ENCODE measurements at places on chromosomes 5 and 9.

GRCh38 chr5:15501091-15501791 is 1.3 kb downstream of the FBXL7 start:
- DNase-seq = no peak

- no peak for DNase-seq
Observed at GRCh38 chr5:79258801-79259200, 22.9 kb downstream of the JMY start.

GRCh38 chr9:135095470-135096407 is 8.3 kb downstream of the OLFM1 start:
- DNase-seq = no peak

DNA sequence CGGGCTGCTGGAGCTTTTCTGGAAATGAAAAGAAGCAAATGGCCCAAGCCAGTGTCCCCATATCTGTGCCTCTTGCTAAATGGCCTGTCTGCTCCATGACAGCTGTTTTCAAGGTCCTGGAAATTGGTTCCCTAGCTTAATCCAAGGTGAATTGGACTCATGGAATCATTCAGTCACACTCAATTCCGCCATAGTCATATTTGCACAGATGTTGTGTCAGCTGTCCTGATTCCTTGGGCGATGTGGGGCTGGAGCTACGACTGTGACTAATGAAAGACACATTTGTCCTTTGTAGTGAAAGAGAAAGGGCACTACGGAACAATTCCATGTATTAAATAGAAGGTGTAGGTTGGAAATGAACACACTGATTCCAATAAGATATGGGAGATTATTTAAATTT is 102.9 kb upstream of the MEGF10 start:
- no peak for DNase-seq

- no peak for DNase-seq
Observed at GRCh38 chr5:123478546-123478945, 33.4 kb upstream of the CSNK1G3 start.

DNA sequence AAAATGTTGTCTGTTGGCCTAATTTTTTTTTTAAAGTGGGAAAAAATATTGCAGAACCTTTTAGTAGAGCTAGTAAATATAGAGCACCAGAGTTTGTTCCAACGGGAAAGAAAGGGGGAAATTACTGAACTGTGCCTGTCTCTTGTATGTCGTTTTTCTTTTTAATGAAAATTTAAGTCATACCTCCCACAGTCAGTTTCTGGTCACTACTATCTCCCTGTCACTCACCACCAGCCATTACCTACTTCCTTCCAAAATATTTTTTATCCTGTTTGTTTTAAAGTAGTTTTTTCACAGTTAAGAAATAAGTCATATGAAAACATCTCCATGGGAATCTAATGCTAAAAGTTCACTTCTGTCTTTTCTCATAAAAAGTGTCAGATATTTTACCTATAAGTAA is 21.3 kb downstream of the GPR151 start:
- DNase-seq = no peak

- peak; percentile 1 for DNase-seq
Observed at GRCh38 chr5:124986667-124987066, 240.2 kb upstream of the ZNF608 start.

GRCh38 chr9:112772215-112772509 is 21.6 kb downstream of the SNX30 start:
- no peak for DNase-seq

DNA sequence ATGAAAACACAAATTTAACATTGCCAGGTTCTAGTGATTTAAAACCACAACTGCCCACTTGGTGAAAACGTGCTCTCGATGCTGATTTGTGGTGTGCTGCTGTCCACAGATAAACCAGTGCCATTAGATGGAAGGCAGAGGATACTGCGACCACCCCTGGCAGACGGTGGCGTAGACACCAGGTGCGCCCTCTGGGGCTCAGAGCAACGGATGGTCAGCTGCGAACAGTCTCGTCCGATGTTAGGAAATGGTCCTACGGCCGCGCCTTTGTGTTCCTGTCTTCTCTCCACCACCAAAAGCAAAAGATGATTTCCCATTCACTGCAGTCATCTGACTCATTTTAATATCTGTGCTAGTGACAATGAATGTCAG is 43.2 kb downstream of the UBE2QL1 start:
- no peak for DNase-seq

DNA sequence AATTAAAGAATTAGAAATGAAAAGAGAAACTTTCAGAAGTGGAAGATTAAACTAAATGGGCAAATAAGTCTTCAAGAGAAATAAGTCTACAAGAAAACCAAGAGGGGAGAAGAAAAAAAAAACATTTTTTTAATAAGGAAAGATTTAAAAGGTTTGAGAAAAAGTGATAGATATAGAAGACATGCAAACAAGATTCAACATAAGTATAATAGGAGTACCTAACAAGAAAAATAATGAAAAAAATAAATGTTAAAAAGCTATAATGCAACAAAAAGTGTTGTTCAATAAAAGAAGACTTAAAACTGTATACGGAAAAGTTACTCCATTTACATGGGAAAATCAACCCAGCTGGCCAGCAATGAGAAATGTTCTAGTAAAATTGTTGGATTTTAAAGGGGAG is 42.6 kb downstream of the PTPDC1 start:
- no peak for DNase-seq

- DNase-seq = no peak
Observed at GRCh38 chr9:70080481-70081119, 37.0 kb downstream of the MAMDC2 start.

GRCh38 chr9:11779971-11780370 is 913.2 kb upstream of the TYRP1 start:
- DNase-seq = no peak

DNA sequence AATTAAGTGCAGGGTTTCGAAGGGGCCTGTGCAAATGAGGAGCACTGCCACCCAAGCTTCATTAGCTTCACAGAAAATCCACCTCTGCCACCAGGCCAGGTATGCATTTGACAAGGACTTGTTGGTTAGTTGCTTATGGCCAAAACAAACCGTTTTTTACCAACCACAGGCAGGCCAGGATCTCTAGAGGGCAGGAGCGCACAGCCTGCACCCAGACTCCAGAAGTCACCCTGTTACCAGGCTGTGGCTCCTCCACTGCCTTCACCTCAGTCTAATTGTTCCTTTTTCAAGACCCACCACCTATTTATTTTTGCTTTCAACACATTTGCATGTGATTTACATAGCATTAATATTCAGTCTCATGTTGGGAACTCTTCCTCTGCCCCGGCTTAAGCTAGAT is 78.3 kb upstream of the HSPA9 start:
- DNase-seq = no peak

- no peak for DNase-seq
Observed at GRCh38 chr5:16067415-16067814, 112.2 kb downstream of the MARCHF11 start.

DNA sequence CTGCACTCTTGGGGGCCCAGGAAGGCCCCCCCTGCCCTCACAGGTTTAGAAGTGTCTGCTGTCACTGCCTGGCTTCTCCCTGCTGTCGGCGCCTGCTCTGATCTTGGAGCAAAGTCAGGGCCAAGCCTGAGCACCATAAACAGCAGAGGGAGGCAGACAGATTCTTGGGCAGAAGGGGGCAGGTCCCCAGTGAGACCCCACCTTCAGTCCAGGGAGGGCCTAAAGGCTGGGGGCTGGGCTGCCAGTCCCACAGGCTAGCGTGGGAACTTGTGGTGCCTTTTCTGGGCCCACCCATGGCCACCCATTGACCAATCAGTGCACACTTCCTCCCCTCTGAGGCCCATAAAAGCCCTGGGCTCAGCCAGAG is 124.0 kb downstream of the OLFM1 start:
- no peak for DNase-seq

DNA sequence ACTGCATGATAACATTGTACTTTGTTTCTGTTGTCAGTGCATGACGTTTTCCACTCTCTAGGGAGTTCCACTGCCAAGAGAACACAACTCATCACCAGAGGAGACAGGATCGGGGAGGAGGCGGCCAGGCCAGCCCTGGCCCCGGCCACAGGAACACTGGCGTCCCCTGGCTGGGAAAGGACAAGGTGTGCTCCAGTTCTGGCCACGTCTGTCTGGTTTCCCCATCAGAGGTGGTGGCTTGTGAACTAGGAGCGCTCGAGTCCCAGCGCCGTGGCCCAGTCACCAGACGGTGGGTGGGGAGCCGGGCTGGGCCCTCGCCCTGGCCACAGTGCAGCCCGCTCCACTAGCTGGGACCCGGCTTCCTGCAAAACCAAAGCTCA is 211.9 kb upstream of the IRX4 start:
- no peak for DNase-seq

- DNase-seq = no peak
Observed at GRCh38 chr5:173138707-173139106, 5.6 kb upstream of the BNIP1 start.

DNA sequence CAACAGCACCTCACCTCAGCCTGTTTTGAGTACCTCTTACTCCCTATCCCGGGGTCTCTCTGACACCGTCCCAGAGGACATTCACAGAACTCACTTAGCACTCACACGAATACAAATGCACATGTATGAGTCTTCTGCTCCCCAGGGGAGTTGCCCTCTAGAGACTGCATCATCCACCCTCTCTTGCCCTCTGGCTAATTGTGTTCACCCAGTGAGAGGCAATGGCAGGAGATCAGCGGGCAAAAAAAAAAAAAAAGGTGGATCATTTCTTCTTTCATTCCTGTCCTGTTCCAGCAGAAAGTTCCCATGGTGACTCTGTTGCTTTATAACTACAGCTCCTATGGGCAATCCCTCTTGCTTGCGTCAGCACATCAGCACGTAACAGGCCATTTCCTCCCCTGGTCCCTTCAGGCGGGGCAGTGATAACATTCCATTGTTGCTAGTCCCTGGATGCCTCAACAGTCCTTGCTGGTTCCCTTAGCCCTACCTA is 23.5 kb upstream of the SNX2 start:
- DNase-seq = no peak

DNA sequence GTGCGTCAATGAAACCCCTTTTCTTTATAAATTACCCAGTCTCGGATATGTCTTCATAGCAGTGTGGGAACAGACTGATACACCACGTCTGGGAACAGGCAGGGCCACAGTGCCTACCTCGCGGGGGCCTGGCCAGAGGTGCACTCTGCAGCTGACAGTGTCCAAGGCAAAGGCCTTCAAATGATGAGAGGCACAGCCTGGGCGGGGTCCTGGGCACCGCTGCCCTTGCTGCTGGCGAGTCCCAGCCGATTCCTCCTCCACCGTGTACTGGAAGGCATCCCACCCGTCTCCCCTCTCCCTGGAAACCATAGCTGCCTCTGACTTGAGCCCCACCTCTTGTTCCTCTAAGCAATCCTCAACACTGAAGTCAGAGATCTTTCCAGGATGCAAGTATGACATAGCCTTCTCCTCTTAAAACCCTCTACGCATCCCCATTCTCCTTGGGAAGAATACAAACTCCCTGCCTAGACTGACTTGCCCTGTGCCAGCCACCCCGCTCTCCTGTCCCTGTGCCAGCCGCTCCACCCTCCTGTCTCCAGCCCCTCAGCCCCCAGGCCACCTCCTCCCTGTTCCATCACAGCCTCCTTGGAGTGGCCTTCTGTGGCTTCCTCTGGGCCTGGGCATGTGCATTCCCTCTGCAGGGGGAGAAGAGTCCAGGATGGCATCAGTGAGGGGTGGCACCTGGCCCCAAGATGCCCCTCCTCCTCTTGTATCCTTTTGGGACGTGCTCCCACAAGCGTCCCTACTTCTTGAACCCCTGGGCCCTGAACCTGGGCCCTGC is 8.1 kb upstream of the COL5A1 start:
- no peak for DNase-seq

GRCh38 chr9:92165484-92165883 is 50.3 kb upstream of the SPTLC1 start:
- no peak for DNase-seq

DNA sequence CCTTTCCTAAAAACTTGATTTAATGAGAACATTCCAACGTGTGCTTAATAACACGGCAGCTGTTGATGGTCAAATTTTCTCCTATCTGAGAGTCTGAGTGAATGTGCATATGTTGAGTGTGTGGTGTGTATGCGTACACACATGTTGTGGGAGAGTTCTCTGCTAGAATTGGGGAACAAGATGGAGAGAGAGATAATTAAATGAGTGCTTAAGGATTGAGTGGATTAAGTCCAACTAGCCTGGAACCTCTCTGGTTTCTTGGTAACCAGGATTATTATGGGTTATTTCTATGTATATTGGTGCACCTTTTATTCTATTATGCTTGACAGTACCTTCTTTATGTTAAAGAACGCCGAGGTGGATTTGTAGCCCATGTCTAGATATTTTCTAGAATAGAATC is 36.4 kb upstream of the TNFAIP8 start:
- no peak for DNase-seq

DNA sequence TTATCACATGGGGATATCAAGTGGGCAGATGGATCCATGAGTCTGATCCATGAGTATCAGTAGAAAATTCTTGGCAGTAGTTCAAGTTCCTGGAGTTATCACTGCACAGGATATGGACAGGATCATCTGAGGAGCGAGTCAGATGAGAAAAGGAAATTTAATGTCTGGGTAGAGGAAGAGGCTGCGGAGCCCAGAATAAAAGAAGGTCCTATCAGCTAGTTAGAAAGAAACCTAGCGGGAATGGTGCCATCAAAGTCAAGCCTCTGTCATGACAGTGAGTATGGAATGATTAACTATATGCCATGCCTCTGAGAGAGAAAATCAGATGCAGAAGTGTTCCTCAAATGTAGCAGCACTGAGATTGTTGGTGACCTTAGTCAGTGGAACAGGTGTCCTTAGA is 248.1 kb downstream of the PIK3R1 start:
- DNase-seq = no peak

Data from immature natural killer cell (primary cell).